ENCODE measurements at places on chromosomes 6 and 20.

GRCh38 chr20:62590309-62591121 lies 51.8 kb upstream of the SLCO4A1 start:
- no peak for DNase-seq

DNA sequence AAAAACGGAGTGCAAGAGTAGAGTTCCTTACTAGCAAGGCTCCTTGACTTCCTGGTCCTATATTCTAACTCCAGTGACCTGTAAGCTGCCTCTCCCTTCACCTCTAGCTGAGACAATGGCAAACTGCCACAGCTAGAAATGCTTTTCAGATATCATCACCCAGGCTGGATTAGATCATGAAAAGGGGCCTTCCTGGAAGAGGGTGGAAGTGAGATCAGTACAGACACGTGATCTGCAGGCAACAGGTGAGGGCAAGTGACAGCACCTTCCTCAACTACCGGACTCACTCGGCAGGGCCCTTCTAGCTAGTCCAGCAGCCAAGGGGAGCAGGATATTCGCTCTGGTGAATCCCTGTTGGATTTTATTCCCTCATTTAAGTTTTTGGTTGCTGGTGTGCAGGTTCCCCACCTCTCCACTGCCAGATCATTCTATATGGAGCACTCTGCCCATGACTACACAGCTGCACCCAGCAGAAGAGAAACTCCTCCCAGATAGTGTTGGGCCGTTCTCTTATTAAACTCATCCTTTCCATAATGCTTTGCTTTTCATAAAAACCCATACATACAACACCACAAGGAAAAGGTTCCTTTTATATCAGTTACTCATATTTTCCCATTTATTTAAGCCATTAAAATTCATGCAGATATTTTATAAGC lies 26.4 kb upstream of the FAM83C start:
- DNase-seq, result no peak

DNA sequence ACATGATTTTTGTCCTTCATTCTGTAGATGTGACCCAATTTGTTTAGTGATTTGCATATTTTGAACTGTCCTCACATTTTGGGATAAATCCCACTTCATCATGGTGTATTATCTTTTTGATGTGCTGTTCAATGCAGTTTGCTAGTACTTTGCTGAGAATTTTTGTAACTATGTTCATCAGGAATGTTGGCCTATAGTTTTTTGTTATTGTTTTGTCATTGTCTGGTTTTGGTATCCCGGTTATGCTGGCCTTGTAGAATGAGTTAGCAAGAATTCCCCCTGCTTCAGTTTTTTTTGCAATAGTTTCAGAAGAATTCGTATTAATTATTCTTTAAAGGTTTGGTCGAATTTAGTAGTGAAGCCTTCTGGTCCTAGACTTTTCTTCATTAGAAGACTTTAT lies 11.9 kb downstream of the KIF25 start:
- DNase-seq, result no peak

DNA sequence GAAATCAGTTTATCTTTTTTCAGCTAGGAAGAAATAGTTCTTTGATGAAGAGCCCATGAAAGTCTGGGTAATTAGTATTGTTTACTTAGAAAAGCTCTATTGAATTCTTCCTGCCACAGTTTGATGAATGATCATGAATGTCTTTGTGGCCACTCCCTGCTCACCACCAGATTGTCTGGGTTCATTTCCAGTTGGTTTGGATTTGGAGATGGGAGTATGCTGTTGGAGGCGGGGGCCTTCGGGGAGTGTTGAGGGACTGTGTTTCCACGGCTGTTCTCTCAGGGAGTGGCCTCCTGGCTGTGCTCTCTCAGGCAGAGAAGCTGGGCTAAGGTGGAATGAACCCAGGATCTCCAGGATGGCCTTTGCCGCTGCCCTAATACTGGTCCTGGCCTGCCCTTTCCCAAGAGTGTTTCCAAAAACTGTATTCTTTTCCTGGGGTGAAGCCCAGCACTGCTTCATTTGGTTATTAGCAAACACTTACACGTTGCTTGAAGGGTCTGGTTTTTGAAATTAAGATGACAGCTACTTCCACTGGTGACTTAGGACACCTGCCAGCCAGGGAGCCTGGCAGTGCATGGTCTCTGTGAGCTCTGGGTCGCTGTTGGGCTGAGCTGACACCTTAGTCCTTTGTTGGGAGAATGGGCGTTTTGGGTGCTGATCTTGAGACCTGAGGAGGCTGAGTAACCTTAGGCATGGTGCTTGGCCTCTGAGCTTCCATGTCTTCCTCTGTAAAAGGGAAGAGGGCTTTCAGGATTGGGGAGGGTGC lies 23.2 kb downstream of the PRPF6 start:
- no peak for DNase-seq

GRCh38 chr20:13333793-13334192 lies 112.7 kb downstream of the ISM1 start:
- no peak for DNase-seq

- DNase-seq, result no peak
Observed at GRCh38 chr6:81727876-81728517, 24.5 kb downstream of the TENT5A start.

Measured in skin of body (tissue), 3 donors.